GM23338 (cell line): ENCODE measurements at places on chromosomes 3 and 15. TPM values are rescaled to one million over a fixed set of nuclear protein-coding genes. Genes with fewer than 3 reads are reported as not detected.

DNA sequence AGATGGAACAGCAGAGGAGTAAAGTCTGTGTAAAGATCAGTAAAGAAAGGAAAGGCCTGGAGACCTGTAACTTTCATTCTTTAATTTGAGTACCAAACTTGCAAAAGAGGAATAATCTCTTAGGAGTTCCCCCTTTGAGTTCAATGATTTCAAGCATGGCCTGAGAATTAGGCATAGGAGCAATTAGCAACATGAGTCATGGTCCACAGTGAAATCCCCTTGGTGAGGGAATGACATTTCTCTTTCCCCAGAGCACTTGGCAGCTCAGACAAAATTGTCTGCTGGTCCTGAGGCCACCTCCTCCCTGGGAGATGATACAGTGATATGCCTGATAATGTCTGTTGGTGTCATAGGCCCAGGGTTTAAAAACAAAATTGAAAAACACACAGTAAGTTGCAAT is 81.4 kb upstream of the CRBN start:
- DNase-seq = no peak

The PLA2G4B gene
- total RNA-seq = 3.4 and 4.4 TPM in 2 replicates

The SYNPR gene
- total RNA-seq = 0.38 and 2.6 TPM in 2 replicates

DNA sequence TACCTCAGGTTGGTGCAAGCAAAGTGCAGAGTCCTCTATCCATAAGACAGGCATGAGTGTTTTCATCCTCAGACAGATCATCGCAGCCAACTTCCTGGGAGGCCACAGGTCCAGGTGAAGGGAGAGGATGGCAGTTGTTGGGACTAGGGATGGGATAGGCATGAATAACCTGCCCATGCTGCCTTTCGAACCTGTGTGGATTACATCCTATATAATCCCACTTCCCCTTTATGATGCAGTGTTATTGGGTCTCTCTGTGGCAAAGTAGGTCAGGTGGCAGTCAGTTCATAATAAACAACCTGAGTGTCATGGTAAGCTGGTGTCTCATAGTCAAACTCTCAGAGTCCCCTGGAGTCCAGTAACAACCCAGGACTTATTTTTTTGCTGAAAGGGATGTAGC is 40.4 kb downstream of the CCR3 start:
- DNase-seq = no peak

DNA sequence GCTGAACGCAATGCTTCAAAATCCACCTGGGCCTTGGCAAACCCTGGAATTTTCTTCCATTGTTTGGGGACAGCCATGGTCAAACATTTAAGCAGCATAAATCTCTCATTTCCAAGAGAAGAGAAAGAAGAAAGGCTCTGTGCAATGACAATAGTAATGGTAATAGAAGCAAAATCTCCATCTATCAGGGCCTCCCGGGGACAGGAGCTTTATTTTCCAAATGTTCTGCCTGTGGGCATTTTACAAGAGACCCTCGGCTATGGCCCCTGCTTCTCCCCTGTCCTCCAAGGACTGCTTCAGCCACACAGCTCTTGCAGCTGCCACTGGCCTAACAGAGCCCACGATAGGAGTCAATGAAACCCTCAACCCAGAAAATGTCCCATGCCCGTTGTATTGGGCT is 12.7 kb upstream of the FAM240A start:
- DNase-seq = peak; percentile 28

GRCh38 chr3:82133070-82133606 is 371.7 kb upstream of the GBE1 start:
- DNase-seq = peak; percentile 78

DNA sequence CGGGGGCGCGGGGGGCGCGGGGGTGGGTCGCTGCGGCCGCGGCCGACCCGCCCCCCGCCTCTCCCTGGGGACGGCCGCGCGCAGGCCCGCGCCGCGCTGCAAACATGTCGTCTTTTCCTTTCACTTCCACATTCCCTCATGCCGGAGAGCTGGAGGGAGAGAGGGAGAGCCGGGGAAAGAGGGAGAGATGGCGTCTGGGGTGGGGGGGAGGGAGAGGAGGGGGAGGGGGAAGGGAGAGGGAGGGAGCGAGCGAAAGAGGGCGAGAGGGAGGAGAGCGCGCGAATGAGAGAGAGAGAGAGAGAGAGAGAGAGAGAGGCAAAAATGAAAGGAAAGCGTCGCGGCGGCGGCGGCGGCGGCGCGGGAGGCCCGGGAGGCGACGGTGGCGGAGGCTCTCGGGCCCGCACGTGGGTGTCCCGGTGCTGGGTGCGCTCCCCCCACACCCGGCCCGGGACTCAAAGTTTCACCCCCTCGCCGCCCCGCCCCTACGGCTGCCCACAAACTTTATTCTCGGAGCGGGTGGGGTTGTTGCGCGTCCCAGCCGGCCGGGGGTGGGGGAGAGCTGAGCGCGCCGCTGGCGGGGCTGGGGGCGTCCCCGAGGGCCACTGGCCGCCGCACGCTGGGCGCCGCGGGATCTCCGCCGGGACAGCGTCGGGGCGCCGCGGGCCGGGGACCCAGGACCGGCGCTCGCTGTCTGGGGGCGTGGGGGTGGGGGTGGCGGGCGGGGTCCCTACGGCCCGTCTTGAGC is 731 bp downstream of the ZNF710 start:
- peak; percentile 83 for DNase-seq

GRCh38 chr3:51671734-51672475 is 853 bp downstream of the TEX264 start:
- DNase-seq = peak; percentile 94

GRCh38 chr3:66639809-66640356 is 139.1 kb upstream of the LRIG1 start:
- no peak for DNase-seq

DNA sequence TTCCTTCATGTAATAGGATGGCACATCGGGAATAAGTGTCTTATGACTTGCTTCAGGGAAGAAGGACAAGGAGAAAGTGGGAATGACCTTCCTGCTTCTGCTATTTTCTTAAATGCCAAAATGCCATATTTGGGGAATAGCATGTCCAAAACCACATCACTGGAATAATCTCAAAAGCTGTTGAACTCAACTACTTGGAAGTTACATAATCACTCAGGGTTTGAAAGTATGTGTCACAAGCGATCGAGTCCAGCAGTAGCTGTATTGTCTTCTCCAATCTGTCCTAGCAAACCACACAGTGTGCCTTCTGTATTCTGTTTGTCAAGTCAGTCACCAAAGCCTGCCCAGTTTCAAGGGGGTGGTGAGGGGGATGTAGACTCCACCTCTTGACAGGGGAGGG is 58.3 kb upstream of the GADL1 start:
- DNase-seq = no peak

- no peak for DNase-seq
Observed at GRCh38 chr15:92161039-92161670, 232.5 kb upstream of the ST8SIA2 start.

GRCh38 chr3:107264888-107265287 is 112.4 kb upstream of the CCDC54 start:
- DNase-seq = peak; percentile 41

DNA sequence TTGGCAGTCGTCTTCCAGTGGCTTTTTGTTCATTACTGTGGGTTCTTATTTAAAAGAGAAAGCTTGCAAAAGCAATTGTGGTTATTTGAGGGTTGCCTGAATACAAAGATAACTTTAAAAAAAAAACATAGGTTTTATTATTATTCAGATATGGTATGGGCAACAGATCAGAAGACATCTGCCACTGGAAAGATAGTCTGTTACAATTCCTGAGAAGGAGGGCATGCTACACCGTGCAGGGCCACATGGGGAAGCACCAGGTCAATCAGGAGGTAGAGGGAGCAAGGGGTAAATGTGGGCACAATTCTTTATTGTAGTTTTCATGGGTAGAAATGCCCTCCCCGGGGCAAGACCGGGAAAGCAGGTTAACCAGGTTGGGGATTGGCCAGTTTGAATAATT is 46.5 kb downstream of the BBS4 start:
- DNase-seq = peak; percentile 21

DNA sequence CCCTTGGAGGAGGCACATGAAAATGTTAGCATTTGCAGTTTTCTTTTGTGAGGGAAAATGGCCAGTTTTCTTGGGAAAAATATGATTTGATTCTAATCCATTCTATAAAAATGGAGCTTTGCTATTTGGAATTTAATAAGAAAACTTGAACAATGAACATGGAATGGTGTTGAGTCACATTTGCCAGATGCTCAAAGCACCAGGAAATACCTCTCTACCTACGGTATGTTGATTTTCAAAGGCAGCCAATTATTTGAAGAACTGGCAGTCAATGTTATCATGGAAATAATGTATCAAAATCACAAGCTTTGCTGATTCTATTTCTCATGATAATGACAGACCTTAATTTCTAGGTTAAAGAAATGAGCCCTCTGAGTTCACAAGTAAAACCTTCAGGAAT is 14.9 kb downstream of the NME9 start:
- no peak for DNase-seq

The HCN4 gene
- 10.1 and 10.6 TPM in 2 replicates for total RNA-seq

The BTLA gene
- not detected in 2 replicates for total RNA-seq

GRCh38 chr15:29242456-29243242 is 27.0 kb downstream of the NSMCE3 start:
- no peak for DNase-seq

DNA sequence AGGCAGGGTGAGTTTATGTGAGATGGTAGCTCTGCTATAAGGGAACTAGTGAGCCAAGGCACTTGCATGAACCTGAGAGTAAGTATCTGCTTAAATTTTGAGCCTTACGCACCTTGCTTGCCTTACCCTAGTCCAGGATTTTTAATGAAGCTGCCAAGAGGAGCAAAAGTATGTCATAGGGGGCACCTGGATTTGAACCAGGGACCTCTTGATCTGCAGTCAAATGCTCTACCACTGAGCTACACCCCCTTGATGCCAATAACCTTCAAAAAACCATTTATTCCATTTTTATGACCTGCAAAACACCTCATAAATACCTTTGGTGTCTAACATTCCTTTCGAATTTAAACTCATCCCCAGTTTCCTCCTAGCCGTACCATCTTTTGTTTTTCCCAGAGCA is 88.3 kb upstream of the ACP3 start:
- no peak for DNase-seq

The GCSAM gene
- total RNA-seq = not detected in 2 replicates

DNA sequence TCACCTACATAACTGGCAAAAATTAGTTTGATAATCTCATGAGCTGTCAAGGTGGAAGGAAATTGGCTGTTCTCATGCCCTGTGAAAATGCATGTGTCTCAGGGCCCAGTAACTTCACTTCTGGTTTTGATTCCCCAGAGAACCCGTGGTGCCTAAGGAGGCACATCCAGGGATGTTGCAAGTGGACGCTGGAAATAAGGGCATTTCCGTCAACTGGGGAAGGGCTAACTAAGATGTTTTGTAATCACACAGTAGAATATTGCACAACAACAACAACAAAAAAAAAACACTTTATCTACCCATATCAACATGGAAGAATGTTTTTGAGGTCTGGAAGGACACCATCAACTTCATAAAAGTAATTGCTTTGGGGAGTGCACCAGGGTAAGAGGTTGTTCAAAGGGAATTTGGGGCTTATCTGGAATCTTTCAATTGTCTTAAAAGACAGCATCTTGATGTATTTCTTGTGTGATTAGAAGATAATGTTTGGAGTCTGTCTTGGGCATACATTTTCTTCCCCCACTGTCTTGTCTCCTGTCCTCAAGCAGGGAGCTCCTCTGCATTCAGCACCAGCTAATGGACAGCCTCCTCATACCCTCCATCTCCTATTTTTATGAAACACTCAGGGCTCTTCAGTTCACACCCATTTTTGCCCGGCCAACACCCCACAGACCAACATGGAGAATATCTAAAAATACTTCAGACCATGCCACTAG is 37.2 kb upstream of the PRR20G start:
- no peak for DNase-seq

- DNase-seq = peak; percentile 39
Observed at GRCh38 chr15:74318376-74319137, 48.9 kb downstream of the CYP11A1 start.

- no peak for DNase-seq
Observed at GRCh38 chr3:72473156-72473555, 375.1 kb downstream of the SHQ1 start.

The GABRG3 gene
- 0.50 and 1.4 TPM in 2 replicates for total RNA-seq

GRCh38 chr15:41847981-41848380 is 9.3 kb downstream of the PLA2G4B start:
- no peak for DNase-seq

DNA sequence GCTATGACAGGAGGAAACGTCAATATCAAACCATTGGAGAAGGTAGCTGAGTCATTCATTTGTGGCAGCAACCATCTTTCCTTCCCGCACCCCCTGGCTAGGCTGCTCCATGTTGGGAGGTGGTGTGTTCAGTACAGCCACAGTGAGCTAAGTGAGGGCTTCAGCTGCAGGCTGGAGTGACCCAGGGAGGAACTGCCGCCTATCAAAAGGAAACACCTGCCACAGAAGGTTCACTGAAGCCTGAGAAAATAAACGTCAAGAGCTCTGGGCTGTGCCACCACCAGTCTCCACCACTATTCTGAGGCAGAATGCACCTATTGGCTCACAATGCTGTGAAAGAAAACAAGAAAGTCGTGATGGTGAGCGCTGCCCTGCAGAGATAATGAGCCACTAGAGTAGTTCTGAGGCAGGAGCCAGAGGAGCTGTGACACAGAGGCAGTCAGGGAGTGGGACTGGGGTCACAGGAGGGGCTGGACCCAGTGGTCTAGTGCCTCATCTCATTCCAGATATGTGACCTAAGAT is 34.8 kb upstream of the CD47 start:
- DNase-seq = no peak

The ISG20 gene
- 1.1 and 3.7 TPM in 2 replicates for total RNA-seq

DNA sequence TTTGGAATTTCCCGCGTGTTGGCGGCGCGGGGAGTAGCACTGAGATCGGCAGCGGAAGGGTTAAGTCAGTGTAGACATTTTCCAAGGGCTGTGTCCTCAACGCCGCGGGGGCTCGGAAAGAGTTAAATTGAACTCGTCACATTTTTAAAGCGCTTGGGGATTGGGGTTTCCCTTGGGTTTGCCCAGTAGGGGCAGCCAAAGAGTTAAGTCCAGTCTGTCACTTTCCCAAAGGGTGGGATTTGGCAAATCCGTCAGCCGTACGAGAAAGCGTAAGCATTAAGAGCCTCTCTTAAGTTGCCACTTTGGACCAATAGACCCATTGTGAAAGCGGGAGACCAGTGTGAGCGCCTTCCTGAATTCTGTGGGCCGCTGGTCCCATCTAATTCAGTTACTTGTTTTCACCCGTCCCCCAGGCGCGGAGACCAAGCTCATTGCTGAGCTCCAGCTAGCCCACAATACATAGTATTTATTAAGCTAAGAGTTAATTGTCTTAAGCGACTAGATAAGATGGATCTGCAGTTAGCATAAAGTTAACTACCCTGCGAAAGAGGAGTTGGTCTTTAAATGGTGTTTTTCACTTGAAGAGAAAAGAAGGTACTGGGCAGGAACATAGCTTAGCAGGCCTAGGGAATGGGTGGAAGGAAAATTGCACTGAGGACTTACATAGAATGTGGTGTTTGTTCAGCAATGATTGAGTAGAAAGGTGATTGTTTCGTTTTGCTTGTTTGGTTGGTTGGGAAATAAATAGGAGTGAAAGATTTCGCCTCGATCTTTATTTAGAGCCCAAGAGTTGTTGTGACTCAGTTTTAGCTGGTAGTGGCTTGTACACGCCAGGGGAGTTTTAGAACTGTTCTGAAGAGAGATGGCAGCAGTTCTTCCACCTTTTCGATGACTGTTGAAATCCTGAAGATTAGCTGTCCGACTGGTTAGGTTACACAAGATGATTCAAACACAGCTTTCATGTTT is 932 bp downstream of the ARL8B start:
- peak; percentile 79 for DNase-seq

- DNase-seq = peak; percentile 43
Observed at GRCh38 chr3:119497820-119498185, 544 bp upstream of the TIMMDC1 start.

The AADACL2 gene
- not detected in 2 replicates for total RNA-seq

The DIS3L gene
- total RNA-seq = 21.8 and 35.7 TPM in 2 replicates

- no peak for DNase-seq
Observed at GRCh38 chr15:77456746-77457145, 36.1 kb downstream of the HMG20A start.

The TEX55 gene
- total RNA-seq = 0.17 and 0.27 TPM in 2 replicates
